Erythroblast (primary cell): ENCODE measurements at places on chromosomes 5 and 9.
A peak's percentile ranks its signal among the peaks of the same experiment; 100 is the strongest.

GRCh38 chr9:70285981-70286598 is 27.3 kb downstream of the SMC5 start:
- no peak for DNase-seq

- DNase-seq = peak; percentile 68
Measured at GRCh38 chr5:66171349-66172344, 27.5 kb downstream of the SREK1 start.

- DNase-seq = no peak
Measured at GRCh38 chr9:130414081-130414731, 30.6 kb upstream of the ASS1 start.

DNA sequence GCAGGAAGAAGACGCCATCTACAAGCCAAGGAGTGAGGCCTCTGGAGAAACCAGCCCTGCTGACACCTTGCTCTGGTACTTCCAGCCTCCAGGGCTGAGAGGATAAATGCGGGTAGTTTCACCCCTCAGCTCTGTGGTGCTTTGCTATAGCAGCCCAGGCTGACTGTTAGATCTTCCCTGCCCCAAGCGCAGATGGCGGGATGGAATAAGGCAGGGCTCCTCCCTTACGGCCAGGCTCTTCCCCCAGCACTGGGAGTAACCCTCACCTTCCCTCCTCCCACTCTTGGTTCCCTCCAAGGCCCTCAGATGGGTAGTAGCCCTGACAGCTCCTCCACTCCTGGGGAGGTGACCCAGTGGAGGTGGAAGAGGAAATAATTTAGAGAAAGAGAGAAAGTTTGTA is 285.1 kb downstream of the GADD45G start:
- no peak for DNase-seq

DNA sequence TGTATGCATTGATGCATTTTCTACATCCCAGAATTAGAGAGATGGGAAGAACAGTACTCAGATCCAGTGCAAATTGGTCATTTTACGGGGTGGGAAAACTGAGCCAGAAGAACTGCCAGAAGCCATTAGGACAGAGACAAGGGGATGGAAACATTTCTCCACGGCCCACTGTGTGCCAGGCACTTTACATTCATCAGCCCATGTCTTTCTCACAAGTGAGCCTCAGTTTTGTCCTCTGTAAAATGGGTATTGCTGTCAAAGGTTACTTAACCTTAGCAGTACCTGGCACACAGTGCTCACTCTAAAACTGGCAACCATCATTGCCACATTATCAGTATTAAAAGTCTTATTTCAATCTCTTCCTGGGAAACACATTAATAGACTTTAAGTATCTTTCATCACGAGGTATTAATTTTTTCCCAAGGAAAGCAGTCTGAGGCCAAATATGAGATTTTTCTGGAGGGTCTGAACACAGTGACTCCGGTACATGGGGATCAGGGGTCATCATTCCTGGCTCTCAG is 5.2 kb downstream of the DUSP1 start:
- DNase-seq = no peak

DNA sequence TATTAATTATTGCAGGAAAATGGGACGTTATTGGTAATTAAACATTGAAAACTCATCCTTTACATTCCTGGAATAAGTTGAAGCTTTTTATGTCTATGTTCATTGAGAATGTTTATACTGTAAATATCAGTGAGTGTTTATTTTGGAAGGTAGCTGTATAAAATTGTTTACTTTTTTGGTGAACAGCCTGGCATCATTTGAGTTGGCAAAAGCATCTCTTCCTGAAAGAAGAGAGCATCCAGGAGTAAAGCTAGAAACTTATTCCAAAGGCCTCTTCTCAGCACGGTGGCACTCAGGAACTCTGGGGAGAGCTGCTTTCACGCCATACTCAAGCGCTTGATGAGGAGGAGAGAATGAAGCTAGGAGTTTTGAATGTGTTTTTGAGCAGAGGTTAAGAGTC is 79.9 kb downstream of the GAPVD1 start:
- DNase-seq = no peak

GRCh38 chr9:93597142-93597706 is 20.8 kb downstream of the PHF2 start:
- no peak for DNase-seq

GRCh38 chr5:151033217-151033934 is 13.0 kb downstream of the GPX3 start:
- no peak for DNase-seq

- DNase-seq = no peak
Measured at GRCh38 chr5:14873790-14874189, 2.2 kb upstream of the ANKH start.

- DNase-seq = no peak
Measured at GRCh38 chr5:130102960-130103359, 198.7 kb downstream of the CHSY3 start.

- DNase-seq = no peak
Measured at GRCh38 chr9:118961857-118962256, 407.4 kb downstream of the BRINP1 start.

DNA sequence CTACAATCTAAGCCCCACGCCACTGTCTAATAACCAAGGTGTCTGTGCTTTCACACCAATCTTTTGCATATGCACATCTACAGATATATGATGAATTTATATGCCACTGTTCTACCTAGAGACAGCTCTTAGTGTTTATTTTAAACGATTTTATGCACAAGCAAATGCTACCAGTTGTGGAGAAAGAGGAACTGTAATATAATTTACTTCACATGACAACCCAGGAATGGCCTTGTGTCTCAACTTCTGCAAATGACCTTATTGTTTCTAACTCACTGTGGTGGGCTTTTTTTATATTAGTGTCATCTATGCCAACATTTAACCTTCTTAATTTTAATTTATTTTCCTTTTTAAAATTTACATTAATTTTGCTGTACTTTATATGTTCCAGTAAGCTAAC is 531.1 kb upstream of the TLE4 start:
- DNase-seq = no peak

DNA sequence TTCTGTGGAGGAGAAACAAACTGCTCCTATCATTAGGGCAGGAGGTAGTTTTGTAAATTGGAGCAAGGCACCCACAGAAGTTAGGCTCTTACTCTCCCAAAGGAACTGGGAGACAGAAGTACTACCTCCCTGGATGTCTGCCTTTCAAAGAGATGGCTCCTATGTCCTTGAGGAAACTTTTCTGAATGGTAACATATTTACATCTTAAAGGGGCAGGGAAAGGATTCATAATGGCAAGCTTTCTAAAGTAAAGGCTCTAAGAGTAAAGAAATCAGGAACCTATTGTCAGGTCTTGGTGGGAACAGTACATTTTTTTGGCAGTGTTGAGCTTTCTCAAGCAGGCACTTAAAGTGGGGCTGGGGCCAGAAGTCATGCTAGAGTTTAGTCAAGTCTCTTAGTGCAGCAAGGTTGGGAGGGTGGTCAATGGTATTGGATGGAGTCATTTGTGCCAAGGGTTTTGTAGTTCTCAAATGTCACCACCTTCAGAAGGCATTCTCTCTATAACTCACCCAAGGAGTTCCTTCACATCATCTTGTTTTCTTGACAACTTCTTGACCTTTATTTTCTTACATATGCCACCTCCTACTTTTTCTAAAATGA is 26.3 kb upstream of the NDFIP1 start:
- no peak for DNase-seq

- no peak for DNase-seq
Measured at GRCh38 chr5:909994-910768, 17.5 kb downstream of the TRIP13 start.

DNA sequence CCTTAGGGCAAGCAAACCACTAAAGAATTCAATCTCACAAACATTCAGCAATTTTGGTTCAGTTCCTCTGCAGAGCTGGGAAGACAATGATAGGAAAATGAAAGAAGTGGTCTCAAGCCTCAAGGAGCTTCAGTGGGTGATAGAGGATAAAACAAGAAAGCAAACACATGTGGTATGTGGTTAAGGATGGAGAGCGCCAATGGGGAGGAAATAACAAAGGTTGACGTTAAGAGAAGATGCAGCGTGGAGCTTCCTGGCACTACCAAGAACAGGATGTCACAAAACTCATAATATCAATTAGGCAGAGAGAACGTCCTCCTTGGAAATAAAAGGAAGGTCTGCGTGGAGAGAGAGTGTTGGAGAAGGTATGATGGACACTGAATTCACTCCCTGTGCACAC is 411.4 kb upstream of the DAP start:
- DNase-seq = no peak

- DNase-seq = no peak
Measured at GRCh38 chr9:88833946-88834345, 157.3 kb upstream of the S1PR3 start.

DNA sequence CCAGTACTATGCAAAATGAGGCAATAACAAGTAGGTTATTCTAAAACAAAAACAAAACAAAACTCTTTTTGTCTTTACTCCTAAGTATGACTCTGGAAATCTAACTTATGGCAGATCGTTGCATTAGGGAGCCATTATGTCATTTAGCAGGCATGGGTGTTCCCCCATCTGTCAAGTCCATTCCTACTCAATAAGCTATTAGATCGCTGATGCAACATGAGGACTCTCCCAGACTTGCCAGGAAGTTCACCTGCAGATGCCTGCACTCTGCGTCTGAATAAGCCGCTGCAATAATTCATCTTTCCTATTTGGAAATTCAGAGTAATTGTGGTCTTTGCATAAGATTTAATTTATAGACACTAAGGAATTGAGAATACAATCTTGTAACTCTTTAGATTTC is 585.0 kb downstream of the KIF4B start:
- no peak for DNase-seq

- no peak for DNase-seq
Measured at GRCh38 chr9:128105538-128106175, 21.9 kb downstream of the PTGES2 start.

DNA sequence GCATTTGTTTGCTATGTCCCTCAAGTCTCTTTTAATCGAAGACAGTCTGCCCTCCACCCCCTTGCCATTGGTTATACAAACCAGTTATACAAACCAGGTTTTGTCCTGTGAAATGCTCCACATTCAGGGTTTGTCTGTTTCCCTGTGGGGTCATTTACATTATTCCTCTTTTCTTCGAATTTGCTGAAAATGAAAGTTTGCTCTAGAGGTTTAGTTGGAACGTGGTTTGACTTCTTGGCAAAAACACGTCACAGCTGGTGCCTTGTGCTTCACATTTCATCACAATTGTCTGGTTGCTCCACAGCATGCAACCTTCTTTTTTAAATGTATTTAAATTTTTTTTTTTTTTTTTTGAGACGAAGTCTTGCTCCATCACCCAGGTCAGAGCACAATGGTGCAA is 4.2 kb upstream of the HAVCR2 start:
- DNase-seq = no peak

DNA sequence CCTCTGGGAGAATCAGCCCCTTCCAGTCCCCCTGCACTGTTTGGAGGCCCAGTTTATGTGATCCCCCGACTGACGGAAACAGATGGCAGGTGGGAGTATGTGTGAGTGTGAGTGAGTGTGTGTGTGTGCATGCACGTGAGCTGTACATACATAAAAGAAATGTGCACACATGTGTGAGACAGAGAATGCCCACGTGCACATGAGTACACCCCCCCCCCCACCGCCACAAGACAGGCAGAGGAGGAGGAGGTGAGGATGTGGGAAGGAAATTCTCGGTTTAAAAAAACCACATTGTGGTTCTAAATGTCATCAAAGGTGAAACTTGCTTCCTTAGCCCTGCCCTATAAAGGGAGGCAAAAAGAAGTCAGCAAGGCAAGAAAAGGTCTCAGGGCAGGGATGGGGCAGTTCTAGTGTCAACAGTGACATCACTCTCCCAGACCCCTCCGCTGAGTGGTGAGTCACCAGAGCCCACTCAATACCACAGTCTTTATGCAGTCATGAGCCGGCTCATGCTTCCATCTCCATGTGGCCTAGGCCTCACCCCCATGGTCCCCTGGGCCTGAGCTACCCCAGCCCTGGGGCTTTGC is 79.2 kb upstream of the HSPA9 start:
- DNase-seq = no peak

DNA sequence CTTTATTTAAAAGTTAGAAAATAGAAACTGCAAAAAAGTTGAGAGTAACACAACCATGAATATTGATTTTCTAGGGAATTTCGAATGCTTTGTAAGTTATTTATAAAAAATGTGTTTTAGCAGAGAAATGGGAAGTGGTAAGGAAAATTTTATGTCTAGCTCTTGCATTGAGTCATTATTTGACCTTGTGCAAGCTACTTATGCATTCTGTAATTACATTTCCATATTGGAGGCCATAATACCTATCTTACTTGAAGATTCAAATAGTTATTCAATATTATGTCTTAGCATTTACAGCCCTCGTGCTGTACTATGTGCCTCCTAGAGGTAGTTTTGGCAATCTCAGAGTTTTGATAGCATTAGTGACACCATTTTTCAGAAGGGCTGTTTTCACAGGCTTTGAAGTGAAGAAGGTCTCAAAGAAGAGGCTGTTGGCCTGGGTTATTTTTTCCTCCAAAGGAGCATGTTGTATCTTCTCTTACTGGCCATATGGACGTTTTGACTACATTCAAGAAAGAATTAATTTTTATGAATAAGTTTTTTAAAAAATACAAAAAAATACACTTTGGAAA is 7.4 kb upstream of the DAP start:
- no peak for DNase-seq

DNA sequence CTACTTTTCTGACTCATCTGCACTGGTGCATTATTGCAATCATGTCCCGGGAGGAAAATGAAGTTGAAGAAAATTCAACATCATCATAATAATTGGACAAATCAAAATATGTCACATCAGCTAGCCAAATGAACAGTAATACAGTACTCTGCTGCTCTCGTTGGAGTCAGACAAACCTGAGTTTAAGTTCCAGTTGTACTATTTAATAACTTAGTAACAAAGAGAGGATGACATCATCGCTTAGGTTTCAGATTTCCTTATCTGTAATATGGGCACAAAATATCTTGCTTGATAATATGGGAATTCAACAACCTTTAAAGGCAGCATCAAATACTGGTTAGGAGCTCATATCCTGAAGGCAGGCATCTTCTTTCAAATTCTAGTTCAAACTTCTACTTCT is 1248.9 kb upstream of the ACO1 start:
- DNase-seq = no peak

GRCh38 chr9:77708064-77708815 is 60.1 kb upstream of the GNA14 start:
- no peak for DNase-seq

DNA sequence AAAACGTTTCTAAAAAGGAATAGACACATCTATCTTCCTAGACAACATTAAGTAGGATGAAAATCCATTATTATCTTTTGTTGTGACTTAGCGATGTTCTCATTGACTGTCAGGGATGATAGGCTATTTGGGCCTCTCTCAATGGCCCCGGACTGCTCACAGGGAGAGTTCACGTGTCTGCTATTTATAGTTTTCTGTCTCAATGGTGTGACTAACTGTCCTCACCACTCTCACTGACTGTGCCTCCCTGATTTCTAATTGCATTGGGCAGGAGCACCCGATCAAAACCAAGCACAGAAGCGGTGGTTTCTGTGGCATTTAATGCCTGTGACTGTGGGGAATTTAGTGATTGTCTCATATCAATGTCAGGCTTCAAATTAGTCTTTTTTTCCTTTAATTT is 286.7 kb upstream of the KLF9 start:
- DNase-seq = no peak

- peak; percentile 72 for DNase-seq
Measured at GRCh38 chr9:136631038-136632000, 31.4 kb upstream of the EGFL7 start.

- DNase-seq = peak; percentile 97
Measured at GRCh38 chr5:177351392-177352329, at the start of gene LMAN2. Gene LMAN2, minus strand, starts transcription at chr5:177351668. Its CDS starts 21 bp downstream, at chr5:177351647.

- DNase-seq = no peak
Measured at GRCh38 chr5:68431186-68431585, 215.6 kb downstream of the PIK3R1 start.
